ENCODE measurements at places on chromosomes 2 and 18.
A peak's percentile ranks its signal among the peaks of the same experiment; 100 is the strongest.

- DNase-seq, result no peak
Measured at GRCh38 chr2:74162951-74163350, 15.2 kb upstream of the BOLA3 start.

DNA sequence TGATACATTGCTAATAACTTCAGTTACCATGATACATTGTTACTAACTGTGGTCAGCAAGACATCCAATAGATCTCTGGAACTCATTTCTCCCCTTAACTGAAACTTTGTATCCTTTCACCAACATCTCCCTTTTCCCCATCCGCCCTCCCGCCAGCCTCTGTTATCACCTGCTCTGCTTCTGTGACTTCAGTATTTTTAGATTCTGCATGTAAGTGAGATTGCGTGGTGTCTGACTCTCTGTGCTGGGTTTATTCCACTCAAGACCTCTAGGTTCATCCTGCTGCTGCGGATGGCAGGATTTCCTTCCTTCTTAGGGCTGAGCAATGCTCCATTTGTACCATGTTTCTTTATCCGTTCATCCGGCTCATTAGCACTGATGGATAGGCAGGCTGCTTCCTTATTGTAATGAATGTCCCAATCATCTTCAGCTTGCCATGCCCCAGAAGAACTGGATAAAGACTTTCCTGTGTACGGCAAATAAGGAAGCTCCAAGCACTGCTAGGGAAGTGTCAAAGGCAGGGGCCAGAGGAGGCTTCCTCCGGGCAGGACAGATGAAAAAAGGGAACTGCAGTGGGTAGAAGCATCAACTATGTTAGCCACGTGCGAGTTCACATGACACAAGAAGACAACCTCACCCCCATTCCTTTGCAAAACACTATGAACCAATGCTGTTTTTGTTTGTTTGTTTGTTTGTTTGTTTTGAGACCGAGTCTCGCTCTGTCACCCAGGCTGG is 113.4 kb downstream of the EIPR1 start:
- no peak for DNase-seq

- no peak for DNase-seq
Measured at GRCh38 chr2:209905691-209906090, 96.7 kb upstream of the RPE start.

GRCh38 chr18:44804033-44804432 is 123.3 kb downstream of the SETBP1 start:
- no peak for DNase-seq

GRCh38 chr2:168699844-168700417 is 102.5 kb upstream of the NOSTRIN start:
- DNase-seq, result peak; percentile 46

DNA sequence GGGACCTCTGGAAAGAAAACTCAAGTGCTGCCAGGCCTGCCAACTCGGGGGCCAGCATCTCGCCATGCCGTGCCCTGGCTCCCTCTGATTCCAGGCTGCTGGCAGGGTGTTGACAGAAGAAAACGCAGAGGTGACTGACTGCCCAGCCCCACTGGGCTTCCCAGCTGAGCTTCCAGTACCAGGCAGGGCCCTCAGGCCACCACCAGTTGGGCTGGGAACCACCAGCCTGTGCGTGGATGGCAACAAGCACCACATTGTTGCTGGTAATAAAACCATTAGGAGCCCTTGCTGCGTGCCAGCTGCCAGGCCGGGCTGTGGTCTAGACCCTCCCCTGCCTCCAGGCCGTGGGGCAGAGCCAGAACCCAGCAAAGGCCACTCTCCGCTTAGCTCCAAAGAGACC is 9.2 kb downstream of the DNMT3A start:
- DNase-seq, result peak; percentile 89

GRCh38 chr18:35153609-35154272 is 87.1 kb upstream of the ZNF397 start:
- DNase-seq, result no peak

DNA sequence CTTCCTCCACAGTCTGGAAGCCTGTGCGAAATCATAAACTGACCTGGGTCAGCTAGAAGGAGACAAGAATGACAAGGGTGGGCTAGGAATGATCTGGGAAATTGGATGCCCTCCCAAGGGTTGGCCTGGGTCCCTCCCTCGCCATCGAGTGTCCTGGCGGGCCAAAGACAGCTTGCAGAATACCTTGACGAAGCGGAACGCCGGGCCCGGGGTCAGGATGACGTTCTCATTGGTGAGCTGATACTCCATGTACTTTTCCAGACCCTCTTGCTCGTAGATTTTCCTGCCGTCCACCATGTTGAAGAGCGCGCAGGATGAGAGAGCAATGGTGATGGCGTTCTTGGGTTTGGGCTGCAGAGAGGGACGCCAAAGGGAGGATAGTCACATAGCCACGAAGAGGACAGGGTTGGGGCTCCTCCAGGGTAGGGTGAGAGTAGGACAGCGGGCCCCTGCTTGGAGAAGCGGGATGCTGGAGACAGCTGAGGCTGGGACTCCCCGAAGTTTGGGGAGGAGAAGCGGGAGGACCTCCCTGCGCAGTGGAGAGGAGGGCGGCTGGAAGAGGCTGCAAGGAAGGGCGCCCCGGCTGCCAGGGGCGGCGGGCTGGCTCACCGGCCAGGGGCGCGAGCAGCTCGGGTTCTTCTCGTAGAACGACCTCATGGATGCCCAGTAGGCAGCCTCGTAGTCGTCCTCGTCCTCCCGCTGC is 5.3 kb downstream of the NT5C1B start:
- no peak for DNase-seq

DNA sequence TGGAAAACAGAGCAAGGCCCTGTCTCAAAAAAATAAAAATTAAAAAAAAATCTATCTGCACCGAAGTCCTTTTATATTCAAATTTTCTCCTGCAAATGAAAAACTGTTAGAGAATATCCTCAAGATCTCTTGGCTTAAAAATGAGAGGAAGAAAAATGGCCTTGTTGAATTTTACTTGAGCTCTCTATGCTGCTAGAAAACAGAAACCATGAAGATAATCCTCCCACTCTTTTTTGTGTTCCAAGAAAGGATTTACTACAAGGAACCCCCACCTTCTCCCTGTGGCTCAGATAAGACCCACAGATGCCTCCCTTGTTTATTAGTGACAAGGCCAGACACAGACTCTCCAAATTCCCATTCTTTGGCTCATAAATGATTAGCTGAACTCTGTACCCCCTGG is 71.0 kb downstream of the SGPP2 start:
- DNase-seq, result no peak

DNA sequence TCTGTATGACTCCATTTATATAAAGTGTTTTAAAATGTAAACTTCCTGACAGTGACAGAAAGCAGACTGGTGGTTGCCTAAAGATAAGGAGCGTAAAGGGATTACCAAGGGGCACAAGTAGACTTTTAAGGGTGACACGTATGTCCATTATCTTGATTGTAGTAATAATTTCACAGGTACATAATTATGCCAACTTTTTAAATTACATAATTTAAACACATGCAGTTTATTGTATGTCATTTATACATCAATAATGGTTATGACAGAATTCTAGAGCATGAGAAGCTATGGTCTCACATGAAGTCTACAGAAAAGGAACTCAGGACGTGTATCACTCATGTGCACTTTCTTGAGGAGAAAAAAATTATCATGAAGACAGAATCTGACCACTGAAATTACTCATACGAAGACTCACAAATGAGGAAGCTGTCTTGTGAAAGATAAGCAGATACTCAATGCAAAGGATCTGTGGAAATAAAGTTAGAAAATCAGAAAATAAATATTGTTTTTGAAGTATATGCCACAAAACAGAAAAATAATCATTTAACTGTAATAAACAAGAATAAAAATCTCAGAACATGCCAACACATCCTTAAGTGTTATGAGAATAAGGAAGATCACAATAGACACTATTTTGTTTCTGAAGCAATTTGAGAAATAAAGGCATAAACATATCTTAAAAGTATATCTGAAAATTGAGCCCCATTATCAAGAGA is 84.4 kb downstream of the TMEM131 start:
- no peak for DNase-seq

GRCh38 chr2:177306550-177306949 is 42.0 kb upstream of the NFE2L2 start:
- DNase-seq, result no peak

DNA sequence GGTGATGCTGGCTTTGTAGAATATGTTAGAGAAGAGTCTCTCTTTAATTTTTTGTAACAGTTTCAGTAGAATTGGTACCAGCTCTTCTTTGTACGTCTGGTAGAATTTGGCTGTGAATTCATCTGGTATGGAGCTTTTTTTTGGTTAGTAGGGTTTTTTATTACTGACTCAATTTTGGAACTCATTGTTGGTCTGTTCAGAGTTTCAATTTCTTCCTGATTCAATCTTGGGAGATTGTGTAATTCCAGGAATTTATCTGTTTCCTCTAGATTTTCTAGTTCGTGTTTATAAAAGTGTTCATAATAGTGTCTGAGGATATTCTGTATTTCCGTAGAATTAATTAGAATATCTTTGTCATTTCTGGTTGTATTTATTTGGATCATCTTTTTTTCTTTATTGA is 943.5 kb downstream of the TRIB2 start:
- no peak for DNase-seq

GRCh38 chr18:62651276-62652056 is 63.9 kb upstream of the PHLPP1 start:
- no peak for DNase-seq

DNA sequence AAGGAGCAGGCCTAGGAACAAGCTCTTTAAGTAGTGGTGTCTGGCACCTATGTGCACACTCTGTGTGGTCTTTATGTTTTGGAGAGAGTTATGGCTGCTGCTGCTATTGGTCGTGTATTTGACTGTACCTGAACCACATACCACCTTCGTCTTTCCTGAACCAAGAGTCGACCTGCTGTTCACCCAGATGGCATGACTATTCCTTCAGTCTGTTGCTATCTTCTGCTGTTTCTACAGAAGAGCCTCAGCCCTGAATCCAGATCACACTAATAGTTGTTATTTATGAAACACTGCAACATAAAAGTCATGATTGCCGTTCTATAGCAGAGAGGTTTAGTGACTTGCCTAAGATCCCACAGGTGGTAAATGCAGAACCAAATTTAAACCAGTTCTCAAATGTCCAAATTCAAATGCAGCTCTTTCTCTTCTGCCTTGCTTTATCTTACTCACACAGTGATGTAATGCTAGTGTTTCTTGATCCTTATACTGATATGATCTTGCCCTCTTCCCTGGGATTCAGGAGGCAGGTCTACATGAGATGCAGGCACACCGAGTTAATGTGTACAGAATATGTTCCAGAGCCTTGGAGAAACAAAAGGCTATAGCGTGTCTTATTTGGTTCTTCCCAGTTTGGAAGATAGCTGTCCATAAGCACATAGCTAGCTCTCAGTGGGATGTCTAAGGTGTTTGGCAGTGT is 122.1 kb upstream of the FOSL2 start:
- DNase-seq, result no peak

DNA sequence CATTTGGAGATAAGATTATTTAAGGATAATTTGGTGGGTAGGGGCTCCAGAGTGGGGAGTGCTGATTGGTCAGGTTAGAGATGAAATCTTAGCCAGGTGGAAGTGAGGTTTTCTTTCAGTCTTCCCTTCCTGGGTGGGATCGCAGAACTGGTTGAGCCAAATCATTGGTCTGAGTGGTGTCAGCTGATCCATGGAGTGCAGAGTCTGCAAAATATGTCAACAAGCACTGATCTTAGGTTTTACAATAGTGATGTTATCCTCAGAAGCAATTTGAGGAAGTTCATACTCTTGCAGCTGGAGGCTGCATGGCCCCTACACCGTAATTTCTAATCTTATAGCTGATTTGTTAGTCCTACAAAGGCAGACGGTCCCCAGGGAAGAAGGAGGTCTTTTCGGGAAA is 1483.4 kb upstream of the ZEB2 start:
- no peak for DNase-seq

DNA sequence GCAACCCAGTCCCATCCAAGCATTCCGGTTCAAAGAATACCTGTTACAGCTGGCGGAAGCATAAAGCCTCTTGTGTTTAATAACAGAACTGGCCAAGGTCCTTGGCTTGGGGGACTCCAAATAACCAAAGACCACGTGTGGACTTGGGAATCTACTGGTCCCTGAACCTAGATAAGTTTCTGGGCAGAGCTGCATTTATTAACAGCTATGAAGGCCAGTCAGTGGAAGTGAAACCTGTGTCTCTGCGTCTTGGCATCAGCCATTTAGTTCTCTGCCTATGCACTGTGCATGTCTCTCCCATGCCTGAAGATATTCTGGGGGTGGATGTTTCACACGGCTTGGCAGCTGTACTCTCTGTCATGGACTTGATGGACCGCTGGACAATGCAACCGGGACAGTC is 137.7 kb downstream of the CCBE1 start:
- DNase-seq, result no peak

GRCh38 chr2:65562890-65563289 is 130.5 kb upstream of the SPRED2 start:
- no peak for DNase-seq

DNA sequence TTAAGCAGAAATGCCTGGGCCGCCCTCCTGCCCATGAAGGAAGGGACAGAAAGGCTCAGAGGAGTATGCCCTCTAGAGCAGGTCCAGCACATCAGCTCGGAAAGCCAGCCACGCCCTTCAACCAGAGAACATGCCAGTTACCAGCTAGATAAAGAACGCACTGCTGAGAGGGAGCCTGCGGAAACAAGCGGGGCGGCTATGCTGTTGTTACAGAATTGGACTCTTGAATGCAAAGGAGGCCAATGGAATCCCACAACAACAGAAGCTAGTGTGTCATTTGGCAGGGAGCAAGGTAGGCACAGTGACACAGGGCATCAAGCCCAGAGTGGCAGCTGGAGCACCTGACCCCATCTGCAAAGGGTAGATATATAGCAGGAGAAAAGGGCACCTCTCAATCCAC is 242.9 kb upstream of the ID2 start:
- no peak for DNase-seq

- peak; percentile 6 for DNase-seq
Measured at GRCh38 chr2:226118471-226119429, 680.9 kb downstream of the IRS1 start.

DNA sequence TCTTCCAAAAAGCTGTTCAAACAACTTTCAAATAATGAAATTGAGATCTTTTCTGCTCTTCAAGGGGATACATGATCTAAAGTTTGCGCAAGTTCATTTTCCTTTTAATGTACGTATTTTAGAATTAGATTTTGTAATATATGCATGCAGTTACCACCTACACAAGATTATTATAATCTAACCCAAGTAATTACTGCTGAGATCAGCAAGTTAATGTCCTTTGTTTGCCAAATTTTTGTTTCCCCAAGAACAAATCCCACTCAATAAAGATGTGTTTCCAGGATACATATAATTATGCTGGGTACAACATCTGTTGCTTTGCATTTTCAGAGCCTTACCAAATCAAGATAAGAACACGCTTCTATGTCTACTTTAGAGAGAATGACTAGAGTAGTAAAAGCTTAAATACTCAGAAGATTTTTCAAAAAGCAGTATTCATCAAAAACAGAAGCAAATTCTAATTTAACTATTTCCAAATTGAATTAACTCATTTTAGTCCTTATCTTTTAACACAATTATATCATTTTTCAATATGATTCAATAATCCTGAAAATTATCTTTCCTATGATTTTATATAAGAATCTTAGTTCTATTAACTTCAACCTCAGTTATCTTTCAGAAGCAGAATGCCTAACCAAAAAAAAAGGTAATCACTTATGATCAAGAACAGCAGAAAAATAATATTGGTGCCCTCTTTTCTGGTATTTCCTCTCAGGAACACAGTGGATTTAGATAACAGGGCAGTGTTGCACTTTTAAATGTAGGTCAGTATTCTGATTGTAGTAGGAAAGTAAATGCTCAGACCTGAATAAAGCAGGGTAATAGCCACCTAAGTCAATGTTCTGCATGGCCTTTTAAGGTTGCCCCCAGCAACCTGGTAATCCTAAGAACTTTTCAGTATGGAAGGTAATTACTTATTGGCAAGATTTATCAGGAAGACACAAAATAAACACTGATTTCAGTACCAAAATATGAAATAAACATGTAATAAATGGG is 28.0 kb downstream of the CERKL start:
- DNase-seq, result no peak

GRCh38 chr18:45321520-45321919 is 293.8 kb upstream of the SLC14A2 start:
- no peak for DNase-seq

All from globus pallidus (tissue), 1 donor.